Heart left ventricle (tissue), 16 donors: ENCODE measurements at places on chromosomes 5 and 9. TPM values are rescaled to one million over a fixed set of nuclear protein-coding genes. Genes with fewer than 3 reads are reported as not detected.

- DNase-seq = no peak
Measured at GRCh38 chr5:82426464-82427154, 148.5 kb upstream of the RPS23 start.

DNA sequence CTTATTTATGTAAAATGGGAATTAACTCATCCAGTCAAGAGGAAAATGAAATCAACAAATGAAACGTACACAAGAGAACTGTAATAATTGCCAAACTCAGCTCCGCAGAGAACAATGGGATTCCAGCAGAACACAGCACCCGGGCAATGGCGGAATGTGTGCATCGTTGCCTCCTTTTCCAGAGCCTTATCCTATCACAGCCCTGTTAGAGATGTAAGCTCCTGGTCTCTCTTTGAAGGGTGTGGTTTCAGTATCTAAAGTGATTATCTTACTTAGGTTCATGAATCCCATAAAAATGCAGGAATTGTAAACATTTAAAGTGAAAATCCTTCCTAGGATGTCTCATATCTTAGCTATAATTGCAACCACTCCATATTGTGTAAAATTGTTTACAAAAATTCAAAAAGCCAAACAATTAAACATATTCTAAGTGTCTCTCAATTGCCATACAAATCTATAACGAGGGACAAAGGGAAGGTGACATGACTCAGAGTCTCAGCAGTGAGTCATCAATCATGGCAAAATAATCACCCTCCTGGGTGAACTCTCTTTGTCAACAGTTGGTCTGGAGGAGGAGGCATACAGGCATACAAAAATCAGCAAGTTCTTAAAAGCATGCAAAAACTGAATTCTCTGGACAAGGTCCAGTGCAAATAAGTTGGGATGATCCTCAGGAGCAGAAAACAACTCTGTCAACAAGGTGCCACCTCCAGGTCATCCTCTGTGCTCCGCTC lies 22.6 kb downstream of the SEMA5A start:
- no peak for DNase-seq

The DOK3 gene
- total RNA-seq = 4.2 TPM

DNA sequence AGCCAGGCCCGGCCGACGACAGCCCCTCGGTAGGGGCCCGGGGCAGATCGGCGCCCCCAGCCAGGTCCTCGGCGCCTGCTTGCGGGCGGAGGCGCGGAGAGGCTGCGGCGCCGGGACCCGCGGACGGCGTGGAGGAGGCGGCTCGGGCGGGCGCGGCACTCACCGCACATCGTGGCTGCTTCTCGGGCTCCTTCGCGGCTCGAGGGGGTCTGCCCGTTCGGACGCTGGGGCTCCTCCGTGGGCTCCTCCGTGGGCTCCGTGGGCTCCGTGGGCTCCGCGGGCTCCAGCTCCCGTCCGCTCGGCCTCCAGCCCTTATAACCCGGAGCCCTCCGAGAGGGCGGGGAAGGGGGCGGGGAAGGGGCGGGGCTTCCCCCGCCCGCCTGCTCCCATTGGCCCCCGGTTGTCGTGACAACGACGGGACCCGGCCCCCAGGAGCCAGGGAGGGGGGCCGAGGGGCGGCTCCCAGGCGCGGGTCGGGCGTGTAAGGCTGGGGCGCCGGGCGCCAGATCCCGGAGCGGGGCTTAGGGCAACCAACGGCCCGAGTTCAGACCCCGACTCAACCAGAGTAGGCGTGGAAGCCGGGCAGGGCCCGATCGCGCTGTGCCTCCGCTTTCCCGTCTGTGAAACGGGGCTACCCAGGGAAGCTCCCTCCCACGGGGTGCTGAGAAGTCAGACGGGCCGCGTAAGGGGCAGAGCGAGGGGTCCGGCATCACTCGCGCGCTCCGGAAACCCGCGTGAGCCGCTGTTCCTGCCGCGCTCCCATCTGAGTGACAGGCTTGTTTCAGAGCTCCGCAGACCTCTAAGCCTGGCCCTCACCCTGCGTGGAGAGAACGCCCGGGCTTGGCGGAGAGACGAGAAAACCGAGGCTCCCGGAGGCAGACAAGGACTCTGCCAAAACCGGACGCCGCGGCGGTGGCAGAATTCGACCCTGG lies at the start of gene GFPT2:
Gene GFPT2 (minus strand): TSS at position 289 of the 932 bp plus-strand sequence. CDS start 119 bp downstream, at position 170.
- DNase-seq = peak; percentile 85

The PITX1 gene
- total RNA-seq = not detected

DNA sequence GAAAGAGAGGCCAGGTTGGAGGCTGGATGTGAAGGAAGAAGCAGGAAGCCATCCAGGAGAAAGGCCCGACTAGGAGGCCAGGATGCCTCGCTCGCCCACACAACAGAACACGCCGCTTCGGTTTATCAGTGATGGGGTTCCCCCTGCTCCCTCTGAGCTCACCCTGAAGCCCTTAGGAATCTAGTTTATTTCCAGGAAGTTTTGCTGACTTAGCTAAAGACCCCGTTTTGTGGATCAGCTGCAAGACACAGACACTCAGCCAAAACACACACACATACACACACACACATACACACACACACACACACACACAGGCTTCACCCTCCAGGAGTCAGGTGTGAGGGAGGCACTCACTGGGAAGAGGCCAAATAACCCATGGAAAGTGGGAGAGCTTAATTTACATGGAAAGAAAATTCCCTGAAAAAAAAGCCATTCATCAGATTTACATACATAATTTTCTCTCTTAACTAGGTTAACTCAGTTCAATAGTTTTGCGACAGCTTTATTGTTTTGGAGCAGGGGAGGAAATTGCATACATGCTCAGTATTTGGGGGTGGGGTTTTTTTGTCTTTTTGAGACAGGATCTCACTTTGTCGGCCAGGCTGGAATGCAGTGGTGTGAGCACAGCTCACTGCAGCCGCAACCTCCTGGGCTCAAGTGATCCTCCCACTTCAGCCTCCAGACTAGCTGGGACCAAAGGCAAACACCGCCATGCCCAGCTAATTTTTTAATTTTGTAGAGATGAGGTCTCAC lies 92.7 kb upstream of the HAND1 start:
- no peak for DNase-seq

- DNase-seq = no peak
Measured at GRCh38 chr5:155783246-155783645, 543.7 kb upstream of the SGCD start.

The PCDHB8 gene
- 1.1 TPM for total RNA-seq

The SPINK5 gene
- total RNA-seq = 0.56 TPM

DNA sequence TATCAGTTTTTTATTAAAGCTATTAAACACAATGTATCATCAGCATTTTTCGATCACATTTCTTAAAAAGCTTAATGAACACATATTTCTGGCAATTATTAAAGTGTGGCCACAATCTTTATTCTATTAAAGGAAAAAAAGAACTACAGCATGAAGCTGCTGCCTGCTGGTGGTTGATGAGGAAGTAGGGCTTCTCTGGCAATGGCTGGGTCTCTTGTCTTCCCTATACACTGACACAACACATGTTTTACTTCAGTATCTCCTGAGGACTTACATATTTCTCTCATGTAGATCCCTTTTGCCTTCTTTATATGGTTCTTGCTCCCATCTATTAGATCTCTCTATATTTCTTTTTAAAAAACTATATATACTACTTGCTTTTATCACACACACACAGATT lies 590.7 kb downstream of the RAB3C start:
- no peak for DNase-seq

DNA sequence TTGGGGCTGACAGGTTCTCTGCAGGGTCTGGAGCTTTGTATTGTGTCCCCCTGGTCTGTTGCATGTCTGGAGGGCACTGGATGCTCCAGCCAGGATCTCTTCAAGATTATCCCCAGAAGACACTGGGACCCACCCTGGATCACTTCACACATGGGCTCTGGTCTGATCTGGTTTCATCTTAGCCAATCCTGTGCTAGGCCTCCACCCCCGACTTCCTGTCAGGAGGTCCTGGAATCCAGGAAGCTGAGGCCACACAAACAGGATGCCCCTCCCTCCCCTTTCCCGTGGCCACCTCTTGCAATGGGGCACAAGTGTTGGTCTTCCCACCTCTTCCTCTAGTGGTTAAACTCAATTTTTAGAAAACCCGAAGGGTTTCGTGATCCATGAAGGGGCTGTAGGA lies 242.6 kb upstream of the MVB12B start:
- no peak for DNase-seq

The DNM1 gene
- total RNA-seq = 3.1 TPM

GRCh38 chr5:143657647-143658285 lies 154.2 kb upstream of the HMHB1 start:
- DNase-seq = no peak

The OLFML2A gene
- 32.3 TPM for total RNA-seq

The MCIDAS gene
- not detected for total RNA-seq

- no peak for DNase-seq
Measured at GRCh38 chr5:8523501-8523900, 654.6 kb downstream of the MTRR start.

- DNase-seq = no peak
Measured at GRCh38 chr9:111151537-111151936, 113.3 kb upstream of the LPAR1 start.

GRCh38 chr9:122445155-122445749 lies 32.5 kb downstream of the OR1J1 start:
- DNase-seq = no peak

DNA sequence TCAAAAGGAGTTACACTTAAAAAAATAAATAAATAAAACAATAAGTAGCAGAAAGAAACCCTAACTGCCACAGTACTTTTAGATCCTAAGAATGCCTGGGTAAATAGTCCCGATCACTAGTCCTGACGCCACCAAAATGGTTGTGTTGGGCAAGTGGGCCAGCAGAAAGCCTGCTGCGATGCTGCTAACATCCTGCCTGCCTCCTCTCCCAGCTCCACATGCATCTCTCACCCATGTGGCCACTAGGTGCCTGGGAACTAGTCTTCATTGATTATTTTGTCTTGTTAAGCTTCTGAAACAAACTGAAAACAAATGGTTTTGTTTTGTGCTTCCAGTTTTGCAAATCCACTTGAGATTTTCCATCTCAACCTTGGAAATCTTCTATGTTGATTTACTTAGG lies 54.4 kb upstream of the TRAF1 start:
- no peak for DNase-seq

DNA sequence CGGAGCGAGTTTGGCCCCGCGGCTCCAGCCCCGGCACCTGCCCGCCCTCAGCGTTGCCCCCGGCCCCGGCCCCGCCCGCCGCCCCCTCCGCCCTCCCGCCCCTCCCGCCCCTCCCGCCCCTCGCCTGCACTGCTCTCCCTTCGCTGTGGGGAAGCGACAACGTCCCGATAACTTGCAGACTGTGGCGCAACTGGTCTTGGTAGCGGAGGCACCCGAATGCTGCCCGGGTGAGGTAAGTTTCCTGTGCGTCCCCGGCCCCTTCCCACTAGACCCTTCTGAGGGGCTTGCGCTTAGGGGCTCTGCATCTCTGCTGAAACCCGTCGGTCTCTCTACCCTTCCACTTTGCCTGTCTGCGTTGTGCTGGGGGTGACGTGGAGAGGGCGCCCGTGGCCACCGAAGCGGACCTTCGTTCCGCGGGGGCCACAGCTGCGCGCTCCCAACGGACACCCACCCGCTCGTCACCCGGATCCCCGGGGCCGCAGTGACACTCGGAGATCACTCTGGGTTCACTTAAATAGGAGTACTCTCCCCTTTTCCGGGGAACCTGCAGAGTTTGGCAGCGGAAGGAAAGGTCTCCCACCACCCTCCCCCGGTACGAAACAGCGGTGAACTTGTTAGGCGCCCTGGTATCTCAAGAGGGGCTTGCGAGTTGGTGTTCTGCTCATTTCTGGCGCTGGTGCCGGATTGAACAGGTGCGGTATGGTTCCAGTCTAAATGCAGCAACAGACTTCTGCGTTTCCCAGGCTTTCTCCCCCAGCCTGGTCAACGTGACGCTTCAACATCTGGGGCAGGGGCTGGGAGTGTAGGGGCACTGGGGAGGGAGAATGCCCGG lies 707 bp downstream of the PIP5K1B start:
- DNase-seq = peak; percentile 71

- no peak for DNase-seq
Measured at GRCh38 chr9:134390537-134390936, 64.3 kb downstream of the RXRA start.

The PTPN3 gene
- 51.2 TPM for total RNA-seq

DNA sequence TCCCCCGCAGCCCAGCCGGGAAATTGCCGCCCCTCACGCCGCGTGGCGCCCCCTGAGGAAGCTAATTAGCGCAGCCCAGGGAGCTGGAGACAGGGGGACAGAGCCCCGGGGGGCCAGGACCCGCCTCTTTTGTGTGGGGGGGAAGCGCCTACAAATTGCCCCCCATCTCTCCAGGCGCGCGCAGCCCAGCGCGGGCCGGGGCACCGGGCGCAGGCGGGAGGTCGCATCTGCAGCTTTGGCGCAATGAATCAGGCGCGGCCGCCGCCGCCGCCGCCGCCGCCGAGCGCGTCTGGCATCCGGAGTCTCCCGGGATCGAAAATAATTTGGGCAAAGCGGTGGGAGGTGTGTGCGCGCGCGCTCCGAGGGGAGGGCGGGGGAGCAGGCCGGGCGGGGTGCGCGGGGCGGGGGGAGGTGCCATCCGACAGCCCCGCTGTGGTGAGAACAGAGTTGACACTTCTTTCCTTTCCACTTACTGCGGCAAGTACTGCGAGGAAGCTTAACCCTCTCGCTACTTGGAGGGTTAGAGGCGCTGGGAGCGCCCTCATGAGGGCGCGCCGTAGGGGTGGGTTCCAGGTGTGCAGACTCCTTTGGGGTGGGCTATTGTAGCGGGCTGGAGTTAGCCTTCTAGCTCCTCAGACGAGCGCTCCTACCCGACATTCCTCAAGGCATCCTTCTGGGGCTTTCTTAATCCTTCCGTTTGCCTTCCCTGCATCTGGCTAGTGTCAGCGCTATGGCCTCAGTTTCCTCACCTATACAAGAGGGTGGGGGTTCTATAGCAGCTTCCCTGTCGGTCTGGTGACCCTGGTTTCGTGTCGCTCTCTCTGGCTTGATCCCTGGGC lies 63.1 kb downstream of the CXXC5 start:
- DNase-seq = peak; percentile 51
